ENCODE measurements at places on chromosomes 11 and 22.
A peak's percentile ranks its signal among the peaks of the same experiment; 100 is the strongest.

DNA sequence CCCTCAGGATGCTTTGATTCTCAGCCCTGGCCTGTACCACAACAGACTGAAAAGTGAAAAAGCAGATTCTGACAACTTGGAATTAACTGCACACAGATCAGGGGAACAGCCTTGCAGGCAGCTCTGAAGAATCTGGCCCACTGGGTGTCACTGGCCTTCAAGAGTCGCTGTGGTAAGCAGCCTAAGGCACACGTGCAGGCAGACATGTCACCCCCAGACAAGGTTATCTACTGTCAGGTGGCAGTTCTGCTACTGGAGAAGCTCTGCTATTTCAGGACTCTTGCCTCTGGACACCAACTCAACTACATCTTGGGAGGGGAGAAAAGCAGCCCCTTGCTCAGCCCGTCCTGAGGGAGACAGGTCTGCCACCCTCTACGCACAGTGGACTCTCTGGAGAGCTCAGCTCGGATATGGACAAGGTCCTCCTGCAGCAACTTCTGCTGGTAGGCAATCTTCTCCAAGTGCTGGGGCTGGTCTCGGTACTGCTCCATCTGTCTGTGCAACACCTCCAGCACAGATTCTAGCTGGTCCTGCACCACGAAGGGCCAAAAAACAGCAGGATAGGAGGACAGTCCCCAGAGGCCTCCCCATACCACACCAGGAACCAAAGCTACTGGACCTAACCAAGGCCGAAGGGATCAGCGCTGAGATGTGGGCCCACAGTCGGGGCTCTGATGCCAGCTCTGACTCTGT, 63.0 kb downstream of the C11orf58 start:
- no peak for ATAC-seq

DNA sequence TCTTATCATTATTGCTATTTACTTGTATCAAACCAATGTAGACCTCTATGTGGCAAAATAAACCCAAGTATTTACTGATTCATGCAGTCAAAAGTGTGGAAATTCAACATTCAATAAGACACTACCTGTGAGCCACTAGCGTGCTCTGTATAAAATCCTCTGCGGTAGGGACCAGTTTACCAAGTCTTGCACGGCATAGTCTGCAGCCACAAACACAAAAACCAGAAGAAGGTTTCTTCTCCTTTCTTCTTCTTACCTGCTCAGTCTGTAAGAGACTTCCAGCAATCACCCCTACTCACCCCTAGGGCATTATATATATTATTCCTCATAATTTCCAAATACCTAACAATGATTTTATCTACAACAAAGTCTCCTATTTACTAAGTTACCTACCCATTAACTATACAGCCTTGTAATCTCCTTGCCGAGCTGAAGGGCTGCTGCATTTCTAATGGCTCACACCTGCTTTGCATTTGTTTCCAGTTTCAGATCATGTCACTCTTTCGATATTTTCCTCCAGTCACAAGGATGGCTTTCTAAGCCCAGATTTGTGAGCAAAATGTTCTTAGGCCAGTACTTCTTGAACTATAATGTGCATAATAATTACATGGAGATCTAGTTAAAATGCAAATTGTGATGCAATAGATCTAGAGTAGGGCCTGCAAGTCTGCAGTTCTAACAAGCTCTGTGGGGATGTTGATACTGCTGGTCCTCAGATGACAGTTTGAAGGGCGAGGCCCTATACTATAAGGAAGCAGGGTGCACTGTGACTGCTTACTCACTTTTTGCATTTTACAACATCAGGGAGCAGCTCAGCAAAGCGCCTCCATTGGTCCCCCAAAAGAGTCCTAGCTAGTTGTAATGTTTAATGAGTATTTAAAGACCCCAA, 191.9 kb upstream of the DDI1 start:
- no peak for ATAC-seq

DNA sequence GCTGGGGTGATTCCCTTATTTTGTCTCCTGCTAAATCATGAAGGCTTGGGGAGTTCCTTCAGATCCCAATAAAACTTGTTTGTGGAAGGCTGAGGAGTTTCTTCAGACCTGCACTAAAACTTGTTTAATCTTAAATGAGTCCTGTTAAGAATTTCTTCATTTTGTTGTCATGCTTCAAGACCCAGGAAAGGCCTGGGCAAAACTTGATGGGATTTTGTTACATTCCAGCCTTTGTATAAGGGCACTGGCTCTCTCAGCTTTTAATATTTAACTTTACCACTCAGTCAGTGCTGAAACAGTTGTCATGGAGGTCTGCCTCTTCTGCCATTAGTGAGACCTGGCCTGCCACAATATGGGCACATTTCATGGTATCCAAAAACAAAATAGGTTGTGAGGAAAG, 699.0 kb downstream of the ETS1 start:
- no peak for ATAC-seq

GRCh38 chr11:27020751-27021150, 19.9 kb upstream of the BBOX1 start:
- no peak for ATAC-seq

GRCh38 chr11:19664886-19665548, 47.6 kb upstream of the NAV2 start:
- ATAC-seq, result no peak

DNA sequence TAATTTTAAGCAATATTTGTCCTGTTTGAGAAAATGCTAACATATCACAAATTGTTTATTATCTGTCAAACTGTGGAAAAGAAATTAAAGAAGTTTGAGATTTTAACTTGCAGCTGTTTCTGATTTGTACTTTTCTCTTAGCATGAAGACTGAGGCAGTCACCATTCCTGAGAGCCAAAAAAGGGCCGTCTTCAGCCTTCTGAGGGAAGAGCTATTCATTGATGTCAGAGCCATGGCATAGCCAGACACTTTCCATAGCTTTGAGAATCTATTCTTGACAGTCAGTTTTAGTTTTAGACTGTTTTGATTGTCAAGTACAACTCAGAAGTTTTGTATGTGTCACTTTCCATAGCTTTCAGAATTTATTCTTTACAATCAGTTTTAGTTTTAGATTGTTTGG, 32.1 kb downstream of the YAP1 start:
- no peak for ATAC-seq

- ATAC-seq, result no peak
Measured at GRCh38 chr11:3879967-3880542, 24.6 kb downstream of the STIM1 start.

GRCh38 chr11:134352111-134352510, 20.3 kb downstream of the GLB1L2 start:
- no peak for ATAC-seq

DNA sequence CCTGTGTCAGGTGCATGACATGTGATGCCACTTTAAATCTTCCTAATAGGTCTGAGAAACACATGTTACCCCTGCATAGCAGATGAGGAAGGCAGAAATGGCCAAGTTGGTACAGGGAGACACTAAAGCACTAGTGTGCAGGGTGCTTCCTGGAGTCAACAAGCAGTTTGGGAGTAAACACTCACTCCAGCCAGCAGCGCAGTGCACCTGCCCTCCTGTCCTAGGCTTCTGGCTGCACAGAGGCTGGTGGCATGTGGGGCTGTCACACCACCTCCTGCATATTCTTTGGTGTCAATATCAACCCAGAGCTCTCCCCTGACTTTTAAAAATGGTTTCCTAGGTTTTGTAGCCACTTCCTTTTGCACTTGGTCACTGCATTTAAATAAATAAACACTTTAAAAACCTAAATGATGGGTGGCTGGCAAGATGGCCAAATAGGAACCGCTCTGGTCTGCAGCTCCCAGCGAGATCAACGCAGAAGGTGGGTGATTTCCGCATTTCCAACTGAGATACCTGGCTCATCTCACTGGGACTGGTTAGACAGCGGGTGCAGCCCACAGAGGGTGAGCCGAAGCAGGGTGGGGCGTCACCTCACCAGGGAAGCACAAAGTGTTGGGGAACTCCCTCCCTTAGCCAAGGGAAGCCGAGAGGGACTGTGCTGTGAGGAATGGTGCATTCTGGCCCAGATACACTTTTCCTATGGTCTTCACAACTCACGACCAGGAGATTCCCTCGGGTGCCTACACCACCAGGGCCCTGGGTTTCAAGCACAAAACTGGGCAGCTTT, 33.5 kb downstream of the GAB4 start:
- no peak for ATAC-seq

GRCh38 chr11:28674433-28675103, 566.4 kb downstream of the METTL15 start:
- no peak for ATAC-seq

DNA sequence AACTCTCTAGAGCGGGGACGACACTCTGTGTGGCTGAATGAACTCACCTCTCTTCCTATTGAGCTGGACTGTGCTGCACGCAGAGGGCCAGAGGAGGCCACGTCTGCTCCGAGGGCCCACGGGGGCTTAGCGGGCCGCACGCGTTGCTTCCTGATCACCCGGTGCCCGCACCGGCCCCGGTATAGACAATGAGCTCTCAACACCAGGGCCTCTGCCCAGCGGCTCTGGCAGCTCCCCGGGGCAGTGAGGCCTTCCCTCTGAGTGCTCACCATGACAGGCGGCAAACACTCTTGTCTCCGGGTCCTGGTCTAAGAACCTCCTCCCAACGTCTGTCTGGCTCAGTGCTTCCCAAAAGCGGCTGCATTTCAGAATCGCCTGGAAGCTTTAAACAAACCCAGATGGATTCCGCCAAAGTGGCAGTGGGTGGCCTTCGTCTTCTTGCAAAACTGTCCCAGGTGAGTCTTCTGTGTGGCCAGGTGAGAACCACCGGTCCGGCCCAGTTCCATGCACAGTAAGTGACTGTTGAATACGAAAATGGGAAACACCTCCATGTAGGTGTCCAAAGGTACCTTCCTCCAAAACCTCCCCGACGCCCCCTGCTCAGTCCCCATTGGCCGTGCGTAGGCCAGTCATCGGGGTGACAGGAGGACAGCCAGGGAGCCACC, 47.8 kb upstream of the CCND1 start:
- no peak for ATAC-seq

DNA sequence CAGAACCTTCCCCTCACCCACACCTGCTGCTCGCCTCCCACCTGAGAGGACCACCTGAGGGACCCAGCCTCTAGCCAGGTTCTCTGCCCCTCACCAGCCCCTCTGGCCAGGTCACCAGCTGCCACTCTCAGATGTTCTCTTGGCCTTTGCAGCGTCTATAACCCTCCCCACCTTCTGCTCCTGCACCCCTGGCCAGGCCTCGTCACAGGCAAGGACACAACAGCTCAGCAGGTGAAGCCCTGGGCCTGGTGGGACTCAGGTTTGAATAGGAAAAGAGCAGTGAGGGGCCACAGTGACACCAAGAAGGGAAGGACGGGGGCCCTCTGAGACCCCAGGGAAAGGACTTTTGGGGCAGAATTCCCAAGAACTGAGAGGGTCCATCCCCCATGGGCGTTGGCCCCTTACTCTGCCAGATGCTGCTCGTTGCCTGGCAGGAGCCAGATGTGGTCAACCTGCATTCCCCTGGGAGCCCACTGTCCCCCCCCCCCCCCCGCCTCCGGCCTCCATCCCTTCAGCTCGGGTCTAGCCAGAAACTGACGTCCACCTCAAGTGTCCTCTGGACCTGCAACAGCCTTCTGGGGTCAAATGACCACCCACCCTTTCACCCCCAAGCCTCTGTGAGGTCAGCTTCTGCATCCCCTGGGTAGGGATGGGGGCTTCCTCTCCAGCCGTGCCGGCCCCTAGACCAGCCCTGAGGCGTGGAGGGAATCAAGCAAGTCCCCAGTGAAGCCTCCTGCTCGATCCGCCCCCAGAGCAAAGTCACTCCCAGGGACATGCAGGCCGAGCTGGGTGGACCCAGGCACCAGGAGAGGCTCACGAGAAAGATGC, 28.7 kb downstream of the SBF1 start:
- no peak for ATAC-seq

- no peak for ATAC-seq
Measured at GRCh38 chr11:44191322-44192016, 96.0 kb downstream of the EXT2 start.

GRCh38 chr11:96155627-96156378, 187.2 kb downstream of the MAML2 start:
- ATAC-seq, result peak; percentile 79

GRCh38 chr11:18615628-18616392, 16.2 kb downstream of the MISFA start:
- ATAC-seq, result peak; percentile 91

DNA sequence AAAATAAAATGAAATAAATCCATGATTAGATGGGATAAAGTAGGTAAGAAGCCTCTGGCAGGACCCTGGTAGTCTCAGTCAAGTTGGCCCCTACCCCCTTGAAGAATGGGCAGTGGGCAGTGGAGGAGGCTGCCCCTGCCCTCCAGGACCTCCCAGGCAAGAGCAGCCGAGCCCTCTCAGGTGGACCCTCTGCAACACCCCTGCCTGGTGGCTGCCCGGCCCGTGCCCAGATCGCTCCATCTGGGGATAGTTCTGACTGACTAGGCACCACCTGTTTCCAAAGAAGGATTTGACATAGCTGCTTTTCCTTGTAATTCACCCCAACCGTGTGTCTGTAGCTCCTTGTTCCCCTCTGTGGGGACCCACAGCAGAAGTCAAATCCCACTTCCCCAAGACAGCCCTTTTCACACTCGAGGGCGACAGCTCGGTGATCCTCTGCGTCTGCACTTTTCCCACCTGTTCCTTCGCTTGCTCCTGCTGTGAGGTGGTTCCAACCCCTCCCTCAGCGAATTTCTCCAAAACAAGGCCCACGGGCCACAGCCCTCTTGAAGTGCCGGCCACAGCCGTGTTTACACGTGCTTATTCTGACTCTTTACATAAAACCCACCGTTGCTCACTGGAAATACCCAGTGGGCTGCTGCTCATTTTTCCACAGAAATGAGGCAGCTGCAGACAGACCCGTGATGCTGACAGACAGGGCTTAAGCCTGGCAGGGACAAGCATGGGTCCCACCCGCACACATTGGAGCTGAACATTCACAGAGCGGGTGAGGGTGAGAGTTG, 5.5 kb upstream of the TMPRSS13 start:
- ATAC-seq, result peak; percentile 11

DNA sequence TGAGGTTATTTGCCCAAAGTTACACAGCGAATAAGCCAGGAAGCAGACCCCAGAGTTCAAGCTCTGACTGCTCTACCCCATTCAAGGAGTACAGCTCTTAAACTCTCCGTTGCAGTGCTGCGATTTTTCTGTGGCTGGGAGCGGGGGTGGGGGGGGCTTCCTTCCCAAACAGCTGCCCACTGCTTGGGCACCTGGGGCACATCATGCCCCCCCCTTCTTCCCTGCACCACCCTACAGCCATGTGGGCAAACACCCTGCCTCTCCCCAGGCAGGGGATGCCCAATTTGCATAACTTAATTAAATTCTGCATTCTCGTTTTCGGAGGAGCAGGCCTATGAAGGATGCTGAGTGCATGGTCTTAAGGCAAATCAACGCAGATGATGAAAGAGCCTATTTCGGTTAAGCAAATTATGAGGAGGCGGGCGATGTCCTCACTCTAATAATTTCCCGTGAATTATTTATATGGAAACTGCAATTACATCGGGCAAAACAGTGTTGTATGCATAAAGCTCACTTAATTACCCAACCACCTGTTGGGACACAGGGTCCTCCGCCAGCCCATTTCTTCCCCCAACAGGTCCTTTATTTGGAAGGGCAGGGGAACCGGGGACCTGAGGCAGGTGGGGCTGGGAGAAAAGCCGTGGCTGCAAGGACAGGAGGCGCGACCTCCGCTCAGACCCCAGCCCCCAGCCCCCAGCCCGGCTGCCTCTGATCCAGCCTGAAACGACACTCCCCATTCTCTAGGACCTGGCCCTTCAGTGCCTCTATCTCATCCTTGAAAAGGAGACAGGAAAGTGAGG, 610.5 kb downstream of the BUD13 start:
- no peak for ATAC-seq

Measured in activated CD4-positive, CD25-positive, alpha-beta regulatory T cell treated with anti-CD3 and anti-CD28 coated beads, Interleukin-2, amount 50 U/mL, for 24 hours (primary cell).